ENCODE measurements at places on chromosomes 5 and 9.

DNA sequence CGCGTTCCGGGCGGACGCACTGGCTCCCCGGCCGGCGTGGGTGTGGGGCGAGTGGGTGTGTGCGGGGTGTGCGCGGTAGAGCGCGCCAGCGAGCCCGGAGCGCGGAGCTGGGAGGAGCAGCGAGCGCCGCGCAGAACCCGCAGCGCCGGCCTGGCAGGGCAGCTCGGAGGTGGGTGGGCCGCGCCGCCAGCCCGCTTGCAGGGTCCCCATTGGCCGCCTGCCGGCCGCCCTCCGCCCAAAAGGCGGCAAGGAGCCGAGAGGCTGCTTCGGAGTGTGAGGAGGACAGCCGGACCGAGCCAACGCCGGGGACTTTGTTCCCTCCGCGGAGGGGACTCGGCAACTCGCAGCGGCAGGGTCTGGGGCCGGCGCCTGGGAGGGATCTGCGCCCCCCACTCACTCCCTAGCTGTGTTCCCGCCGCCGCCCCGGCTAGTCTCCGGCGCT is at the start of gene DAPK1:
TSS of gene DAPK1 (plus strand) at position 264 of the 442 bp plus-strand sequence. CDS start 1,211 bp downstream, outside the sequence.
- DNase-seq: no peak

DNA sequence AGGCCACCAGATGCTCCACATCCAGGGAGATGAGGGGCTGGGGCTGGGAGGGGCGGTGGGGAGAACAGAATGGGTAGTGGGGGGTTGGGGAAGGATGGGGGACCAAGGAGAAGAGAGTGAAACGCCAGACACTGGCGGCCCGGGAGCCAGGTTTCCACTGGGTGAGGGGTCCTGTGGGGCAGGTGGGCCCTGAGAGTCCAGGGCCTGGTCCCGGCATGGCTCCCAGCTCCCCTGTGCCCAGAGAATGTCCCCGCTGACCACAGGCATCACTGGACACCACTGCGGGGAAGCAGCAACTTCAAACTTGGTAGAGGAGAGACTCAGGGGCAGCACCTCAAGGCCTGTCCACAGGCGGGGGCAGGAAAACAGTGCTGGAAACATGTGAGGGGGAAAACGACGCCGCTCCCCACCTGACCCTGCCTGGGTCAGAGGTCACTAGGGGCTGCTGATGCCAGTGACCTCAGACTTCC is 13.2 kb downstream of the NINJ1 start:
- DNase-seq: no peak

GRCh38 chr9:87160148-87161102 is 213.1 kb upstream of the GAS1 start:
- DNase-seq: no peak

GRCh38 chr5:39624268-39624886 is 199.6 kb upstream of the DAB2 start:
- no peak for DNase-seq

- no peak for DNase-seq
Measured at GRCh38 chr9:124282442-124283227, 24.9 kb downstream of the NEK6 start.

GRCh38 chr5:56498759-56499395 is 265.7 kb upstream of the ANKRD55 start:
- DNase-seq: no peak

GRCh38 chr5:31048282-31049270 is 144.9 kb upstream of the CDH6 start:
- DNase-seq: no peak

- peak; percentile 16 for DNase-seq
Measured at GRCh38 chr5:132369474-132370180, at the start of gene SLC22A5. TSS of gene SLC22A5 (plus strand) at chr5:132369710. CDS start at chr5:132369973, 263 bp downstream.

DNA sequence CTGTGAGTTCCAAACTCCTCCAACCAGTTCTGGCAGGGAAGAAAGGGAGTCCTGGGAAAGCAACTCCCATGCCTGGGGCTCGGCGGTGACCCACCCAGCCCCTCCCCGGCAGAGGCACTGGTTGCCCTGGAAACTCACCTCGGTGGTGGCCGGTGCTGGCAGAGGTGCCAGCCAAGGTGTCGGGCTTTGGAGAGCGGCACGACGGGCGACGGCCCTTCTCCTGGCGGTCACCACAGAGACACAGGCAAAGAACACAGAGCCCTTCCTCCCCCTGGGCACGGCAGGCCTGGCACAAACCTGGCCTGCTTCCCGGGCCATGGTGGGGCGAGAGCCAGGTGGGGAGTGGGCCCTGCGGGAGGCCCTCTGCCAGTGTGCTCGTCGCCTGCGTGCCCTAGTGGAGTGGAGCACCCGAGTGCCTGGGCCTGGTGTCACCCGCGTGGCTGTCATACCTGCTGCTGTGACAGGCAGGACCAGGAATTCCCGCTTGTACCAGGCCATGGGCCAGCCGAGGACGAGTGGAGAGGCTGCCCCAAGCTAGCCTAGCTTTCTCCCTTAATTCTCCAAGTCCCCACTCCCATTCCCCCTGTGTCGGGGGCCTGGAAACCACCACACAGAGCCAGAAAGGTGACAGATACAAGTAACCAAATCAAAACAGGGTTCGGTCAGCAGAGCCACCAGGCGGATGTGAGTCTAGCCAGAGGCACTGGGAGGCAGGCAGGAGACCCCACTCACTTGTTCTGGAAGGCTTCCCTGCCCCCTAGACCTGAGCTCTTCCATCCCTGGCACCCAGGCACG is 8.2 kb upstream of the RALGDS start:
- no peak for DNase-seq

GRCh38 chr9:18573021-18573556 is 99.1 kb downstream of the ADAMTSL1 start:
- no peak for DNase-seq

DNA sequence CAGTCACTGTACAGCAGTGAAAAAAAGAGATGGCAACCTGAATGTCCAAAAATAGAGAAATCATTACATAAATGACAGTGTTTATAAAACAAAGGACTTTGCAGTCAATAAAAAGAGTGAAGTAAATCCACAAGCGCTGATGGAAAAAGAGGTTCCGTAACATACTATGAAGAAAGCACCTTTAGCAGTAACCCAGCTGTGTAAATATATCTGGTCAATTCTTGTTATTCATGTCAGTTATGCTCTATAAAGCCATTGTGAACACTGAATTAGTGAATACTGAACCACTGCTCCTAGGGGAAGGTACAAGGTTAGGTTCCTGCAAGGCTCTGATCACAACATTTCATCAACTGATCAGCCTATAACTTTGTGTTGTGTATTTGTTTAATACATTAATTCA is 39.5 kb downstream of the CCNJL start:
- DNase-seq: no peak
